NCI-H187 treated with DMSO at 0.1 percent for 48 hours (cell line): ENCODE measurements at places on chromosomes 4 and X.

DNA sequence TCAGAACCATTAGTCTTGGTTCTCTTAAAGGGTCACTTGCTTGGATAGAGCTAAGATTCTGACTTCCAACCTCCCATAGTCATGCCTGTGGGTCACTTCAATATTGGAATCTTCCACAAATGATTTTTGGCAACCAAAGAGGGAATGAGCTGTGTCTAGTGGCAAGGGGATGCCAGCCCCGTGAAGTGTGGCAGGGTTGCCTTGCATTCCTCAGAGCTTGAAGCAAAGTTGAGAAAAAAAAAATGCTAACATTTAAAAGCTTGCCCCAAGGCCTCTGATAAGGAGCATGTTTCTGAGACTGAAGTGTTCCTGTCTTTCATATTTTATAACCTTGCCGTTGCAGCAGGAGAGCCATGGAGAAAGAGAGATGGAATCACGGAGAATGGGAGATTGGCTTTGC is 120.2 kb downstream of the PAPSS1 start:
- no peak for DNase-seq

GRCh38 chr4:88616275-88617150 is 24.2 kb downstream of the HERC3 start:
- no peak for DNase-seq

- DNase-seq: no peak
Measured at GRCh38 chr4:139857021-139857420, 191.4 kb downstream of the MGST2 start.

GRCh38 chrX:125203737-125204578 is 115.7 kb upstream of the TEX13C start:
- DNase-seq: no peak

- DNase-seq: no peak
Measured at GRCh38 chrX:129037389-129037788, 485.9 kb downstream of the SMARCA1 start.
